Diencephalon (tissue), 1 donor: ENCODE measurements at places on chromosomes 12 and 14. TPM values are rescaled to one million over a fixed set of nuclear protein-coding genes. Genes with fewer than 3 reads are reported as not detected.

SUOX gene
- 13.4 TPM for total RNA-seq

C12orf54 gene
- not detected for total RNA-seq

MIS18BP1 gene
- 29.5 TPM for total RNA-seq

MUCL1 gene
- total RNA-seq: not detected

IFNG-AS1 gene
- total RNA-seq: not detected

PRR4 gene
- 6.0 TPM for total RNA-seq

ITGA7 gene
- 14.5 TPM for total RNA-seq

PTPRQ gene
- 2.5 TPM for total RNA-seq

KANSL2 gene
- 68.5 TPM for total RNA-seq

ACACB gene
- total RNA-seq: 10.6 TPM

ATL1 gene
- 128 TPM for total RNA-seq

TAS2R50 gene
- 7.6 TPM for total RNA-seq

ASPG gene
- 0.46 TPM for total RNA-seq

GDF3 gene
- not detected for total RNA-seq

DEGS2 gene
- 1.6 TPM for total RNA-seq

PRIMA1 gene
- total RNA-seq: 1.6 TPM

ZDHHC22 gene
- 31.1 TPM for total RNA-seq
